MM.1S (cell line): ENCODE measurements at places on chromosomes 5 and 9.

DNA sequence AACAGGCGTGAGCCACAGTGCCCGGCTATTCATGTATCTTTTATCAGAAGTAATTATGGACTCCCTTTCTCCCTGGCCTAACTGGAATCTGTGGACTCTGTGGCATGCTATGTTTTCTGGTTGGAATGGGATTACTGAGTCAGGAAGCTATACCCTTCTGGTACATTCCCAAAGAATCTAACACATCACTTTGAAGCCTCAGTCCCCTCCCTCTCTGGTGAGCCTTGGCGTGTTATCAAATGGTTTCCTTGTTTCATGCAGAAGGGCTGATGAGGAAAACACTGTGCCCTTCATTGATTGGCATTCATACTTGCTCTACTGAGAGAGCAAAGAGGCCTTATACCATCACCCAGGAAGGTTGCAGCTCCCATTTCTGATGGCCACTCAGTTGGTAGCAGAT is 22.9 kb downstream of the C5orf15 start:
- no peak for DNase-seq

GRCh38 chr9:126093771-126094170 is 232.9 kb upstream of the MVB12B start:
- no peak for DNase-seq

DNA sequence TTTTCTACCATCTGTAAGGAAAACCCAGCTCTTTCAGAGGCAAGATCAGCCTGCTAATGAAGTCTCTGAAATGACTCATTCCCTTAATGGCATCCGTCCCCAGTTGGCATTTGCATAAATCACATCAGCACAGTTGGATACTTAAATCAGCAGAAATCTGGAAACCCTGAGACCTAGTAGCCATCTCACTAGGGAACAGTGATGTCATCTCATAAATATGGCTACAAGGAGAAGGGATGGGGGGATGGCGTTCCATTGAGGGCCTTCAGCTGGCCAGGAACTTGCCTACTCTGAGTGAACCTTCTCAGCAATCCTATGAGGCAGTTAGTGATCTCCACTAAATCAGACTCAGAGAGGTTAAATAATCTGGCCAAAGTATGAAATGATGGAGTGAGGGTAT is 81.8 kb downstream of the CMYA5 start:
- no peak for DNase-seq

GRCh38 chr9:21392270-21392669 is 7.1 kb upstream of the IFNA2 start:
- DNase-seq = no peak

- peak; percentile 52 for DNase-seq
These were observed 1.3 kb downstream of the CD72 start for GRCh38 chr9:35616681-35617459.
